ENCODE measurements at places on chromosomes 16 and 17.

GRCh38 chr17:50162466-50163254 lies 3.1 kb upstream of the SGCA start:
- DNase-seq: no peak

GRCh38 chr16:86343027-86343795 lies 167.1 kb upstream of the FOXF1 start:
- no peak for DNase-seq

DNA sequence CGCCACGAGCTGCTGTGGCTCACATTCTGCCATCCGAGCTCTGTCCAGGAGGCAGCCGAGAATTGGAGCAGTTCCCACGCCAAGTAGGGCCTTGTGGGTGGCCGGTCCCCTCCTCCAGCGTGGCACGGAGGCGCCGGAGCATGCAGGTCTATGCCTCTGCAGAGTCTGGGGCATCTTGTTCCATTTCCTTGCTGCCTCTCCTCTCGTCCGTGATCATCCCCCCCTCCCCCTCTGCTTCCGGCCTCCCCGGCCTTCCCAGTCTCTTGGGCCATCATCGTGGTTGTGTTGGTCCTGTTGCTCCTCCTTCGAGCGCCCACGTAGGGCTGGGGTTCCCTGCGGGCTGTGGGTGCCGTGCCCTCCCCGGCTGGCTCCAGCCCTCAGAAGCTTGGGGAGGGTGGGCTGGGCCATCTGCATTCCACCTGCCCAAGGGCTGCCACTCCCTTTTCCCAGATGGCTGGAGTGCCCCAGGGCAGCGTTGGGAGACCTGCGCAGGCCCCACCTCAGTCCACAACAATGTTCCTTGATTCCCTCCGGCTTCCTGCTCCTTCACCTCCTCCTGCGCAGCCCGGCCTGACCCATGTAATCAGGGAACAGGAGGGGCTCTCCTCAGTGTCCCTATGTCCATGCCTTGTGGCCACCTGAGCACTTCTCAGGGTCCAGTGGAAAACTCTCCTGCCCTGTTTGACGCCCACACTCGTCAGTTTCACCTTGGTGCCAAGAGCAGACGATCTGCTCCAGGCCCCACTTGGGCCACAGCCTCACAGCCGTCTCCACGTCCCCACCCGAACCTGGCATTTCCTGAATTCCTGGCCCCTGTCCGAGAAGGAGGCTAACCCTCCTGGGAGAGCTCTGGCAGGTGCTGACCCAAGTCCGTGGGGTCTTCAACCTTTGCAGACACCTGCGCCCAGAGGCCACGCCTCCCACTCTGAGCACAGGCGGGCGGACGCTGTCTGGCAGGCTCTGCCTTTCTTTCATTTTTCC lies 37.1 kb downstream of the BAIAP2 start:
- no peak for DNase-seq

DNA sequence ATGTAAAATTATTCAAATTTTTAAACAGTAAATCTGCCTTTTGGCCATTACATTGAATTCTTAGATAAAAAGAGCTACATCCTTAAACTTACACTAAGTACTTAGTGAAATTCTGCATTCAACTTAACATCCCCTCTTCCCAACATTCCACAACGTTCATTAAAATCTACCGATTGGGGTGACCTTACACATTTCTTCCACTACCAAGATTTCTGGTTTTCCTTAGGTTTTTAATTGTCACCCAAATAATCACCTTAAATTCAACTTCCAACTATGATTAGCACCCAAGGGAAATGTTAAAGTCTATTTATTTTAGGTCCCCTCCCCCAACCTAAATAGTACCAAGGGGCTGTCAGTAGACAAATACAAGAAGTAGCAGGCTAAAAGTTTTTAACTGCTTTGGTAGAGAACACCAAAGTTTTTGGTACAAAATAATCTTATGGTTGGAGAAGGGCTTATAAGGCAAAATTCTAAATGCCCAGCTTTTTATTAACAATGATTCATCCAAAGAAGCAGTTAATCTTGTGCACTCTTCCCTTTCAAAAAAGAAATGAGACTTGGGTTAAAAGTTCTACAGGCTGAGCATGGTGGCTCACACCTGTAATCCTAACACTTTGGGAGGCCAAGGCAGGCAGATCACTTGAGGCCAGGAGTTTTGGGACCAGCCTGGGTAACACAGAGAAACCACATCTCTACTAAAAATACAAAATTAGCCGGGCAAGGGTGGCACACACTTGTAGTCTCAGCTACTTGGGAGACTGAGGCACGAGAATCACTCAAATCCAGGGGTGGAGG lies 4.7 kb downstream of the SRSF1 start:
- no peak for DNase-seq

DNA sequence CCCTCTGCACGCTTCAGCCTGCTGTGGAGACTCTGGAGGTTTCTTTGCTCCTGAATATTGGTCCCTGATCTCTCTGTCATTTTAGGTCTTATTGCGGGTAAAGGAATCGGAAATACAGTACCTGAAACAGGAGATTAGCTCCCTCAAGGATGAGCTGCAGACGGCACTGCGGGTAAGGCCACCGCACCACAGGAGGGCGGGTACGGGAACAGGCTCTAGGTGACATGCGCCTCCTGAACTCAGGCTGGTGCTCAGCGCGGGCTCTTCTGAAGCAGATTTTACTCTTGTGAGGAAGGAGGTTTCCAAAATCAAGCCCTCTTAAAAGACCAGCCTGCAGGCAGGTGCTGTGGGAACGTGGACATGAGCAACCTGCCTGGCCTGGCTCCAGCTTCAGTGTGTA lies 29.8 kb downstream of the PLD6 start:
- DNase-seq: no peak

GRCh38 chr17:3497101-3497500 lies 21.3 kb downstream of the ASPA start:
- DNase-seq: no peak

DNA sequence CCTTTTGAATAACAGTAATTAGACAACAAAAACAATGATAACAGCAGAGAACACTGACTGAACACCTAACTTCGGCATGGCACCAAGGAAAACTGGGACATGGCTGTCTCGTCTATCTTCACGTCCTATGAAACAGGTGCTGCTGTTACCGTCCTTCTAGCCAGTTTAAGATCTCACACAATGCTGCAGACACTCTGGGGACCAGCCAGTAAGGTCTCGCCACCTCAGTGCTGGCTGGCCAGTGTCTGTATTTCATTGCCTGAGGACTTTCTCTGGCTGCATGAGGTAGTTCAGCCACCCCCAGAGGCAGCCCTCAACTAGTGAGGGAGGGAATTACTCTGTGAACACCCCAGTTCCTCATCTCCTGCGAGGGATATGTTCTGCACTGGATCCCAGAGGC lies 57.6 kb downstream of the AMFR start:
- DNase-seq: no peak

GRCh38 chr16:69182730-69183416 lies 4.1 kb upstream of the SNTB2 start:
- DNase-seq: no peak

DNA sequence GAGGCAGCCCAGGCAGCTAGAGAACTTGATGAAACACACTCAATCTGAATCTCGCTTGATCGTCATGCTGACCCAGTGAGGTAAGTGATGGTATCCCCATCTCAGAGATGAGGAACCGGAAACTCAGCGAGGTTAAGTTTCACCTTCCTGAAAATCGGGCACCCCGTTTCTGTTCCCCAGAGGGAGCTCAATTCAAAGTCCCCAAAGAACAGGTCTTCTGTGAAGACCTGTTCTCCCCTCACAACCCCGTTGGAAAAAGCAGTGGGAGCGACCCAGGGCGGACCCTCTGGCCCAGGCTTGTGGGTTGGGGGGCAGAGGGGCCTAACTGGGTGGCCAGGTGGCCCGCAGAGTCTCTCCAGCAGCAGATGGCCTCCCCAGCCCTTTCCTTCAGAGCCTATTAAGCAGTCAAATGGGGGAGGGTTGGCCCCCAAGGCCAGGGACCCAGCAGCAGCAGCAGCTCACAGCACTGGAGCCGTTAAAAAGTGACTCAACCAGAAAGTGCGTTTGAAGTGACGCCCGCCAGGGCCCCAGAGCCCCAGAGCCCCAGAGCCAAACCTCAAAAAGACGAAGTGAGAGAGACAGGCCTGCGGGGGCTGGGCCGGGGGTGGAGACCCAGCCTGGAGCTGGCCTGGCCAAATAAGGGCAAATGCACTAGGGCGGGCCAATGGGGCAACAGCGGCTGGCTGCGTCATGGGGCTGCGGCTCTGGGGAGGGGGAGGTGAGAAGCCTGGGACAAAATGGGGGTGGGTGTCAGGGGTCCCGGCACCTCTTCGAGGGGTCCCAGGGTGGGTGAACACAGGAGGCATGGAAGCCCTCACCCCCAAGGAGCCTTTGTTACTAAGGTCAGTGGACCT lies 9.2 kb upstream of the TSPOAP1 start:
- peak; percentile 83 for DNase-seq

GRCh38 chr16:49491771-49492761 lies 118.5 kb downstream of the C16orf78 start:
- DNase-seq: peak; percentile 87

GRCh38 chr16:74190292-74190691 lies 106.3 kb upstream of the PSMD7 start:
- no peak for DNase-seq

DNA sequence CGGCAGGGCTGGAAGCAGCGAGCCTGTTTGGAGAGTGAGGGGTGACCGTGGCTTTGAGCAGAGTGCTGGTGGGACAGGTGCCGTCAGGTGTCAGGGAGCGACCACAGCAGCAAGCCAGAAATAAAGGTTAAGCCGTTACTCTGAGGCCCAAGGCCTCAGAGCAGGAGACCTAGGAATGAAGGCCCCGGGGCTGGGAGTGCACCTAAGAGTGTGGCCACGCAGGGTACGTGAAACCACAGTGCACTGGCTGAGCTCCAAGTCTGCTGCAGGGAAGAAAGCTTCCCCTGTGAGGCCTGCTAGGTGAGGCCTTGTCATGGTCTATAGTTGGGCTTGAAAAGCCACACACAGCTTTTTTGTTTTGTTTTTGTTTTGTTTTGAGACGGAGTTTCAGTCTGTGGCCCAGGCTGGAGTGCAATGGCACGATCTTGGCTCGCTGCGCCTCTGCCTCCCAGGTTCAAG lies 8.7 kb downstream of the CLUAP1 start:
- DNase-seq: no peak

DNA sequence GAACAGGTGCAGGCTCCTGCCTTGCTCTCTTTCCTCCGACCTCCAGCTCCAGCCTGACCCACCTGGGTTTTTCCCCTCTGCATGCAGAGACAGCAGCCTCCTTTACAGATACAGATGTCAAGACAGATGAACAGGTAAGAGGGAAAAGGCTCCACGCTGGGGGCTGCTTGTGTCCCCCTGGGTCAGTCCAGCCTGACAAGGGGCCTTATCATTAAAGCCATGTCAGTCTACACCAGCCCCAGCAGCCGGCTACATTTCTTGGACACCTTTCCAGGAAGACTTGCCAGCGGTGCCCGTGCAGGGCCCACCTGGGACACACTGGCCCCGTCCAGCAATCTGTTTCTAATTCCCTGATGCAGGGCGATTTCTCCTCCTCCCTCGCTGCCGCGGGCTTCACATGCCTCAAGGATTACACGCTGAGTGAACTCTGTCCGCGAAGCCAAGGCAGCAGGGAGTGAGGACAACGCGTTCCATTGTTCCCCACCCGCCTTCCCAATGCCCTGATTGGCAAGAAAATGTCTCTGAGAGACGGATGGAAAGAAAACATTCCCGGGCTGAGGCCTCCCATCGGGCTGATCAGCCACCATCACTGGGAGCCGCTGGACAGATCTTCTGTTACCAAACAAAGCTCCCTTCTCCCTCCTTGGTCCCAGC lies 184.7 kb downstream of the C16orf95 start:
- no peak for DNase-seq

- peak; percentile 21 for DNase-seq
These were observed 1.1 kb downstream of the CREBBP start for GRCh38 chr16:3879258-3879886.

GRCh38 chr16:2058420-2058819 lies 10.6 kb downstream of the TSC2 start:
- DNase-seq: no peak

- no peak for DNase-seq
These were observed 190.0 kb upstream of the CIBAR2 start for GRCh38 chr16:85302018-85302847.

GRCh38 chr17:27985306-27985705 lies 57.2 kb upstream of the NLK start:
- DNase-seq: no peak

DNA sequence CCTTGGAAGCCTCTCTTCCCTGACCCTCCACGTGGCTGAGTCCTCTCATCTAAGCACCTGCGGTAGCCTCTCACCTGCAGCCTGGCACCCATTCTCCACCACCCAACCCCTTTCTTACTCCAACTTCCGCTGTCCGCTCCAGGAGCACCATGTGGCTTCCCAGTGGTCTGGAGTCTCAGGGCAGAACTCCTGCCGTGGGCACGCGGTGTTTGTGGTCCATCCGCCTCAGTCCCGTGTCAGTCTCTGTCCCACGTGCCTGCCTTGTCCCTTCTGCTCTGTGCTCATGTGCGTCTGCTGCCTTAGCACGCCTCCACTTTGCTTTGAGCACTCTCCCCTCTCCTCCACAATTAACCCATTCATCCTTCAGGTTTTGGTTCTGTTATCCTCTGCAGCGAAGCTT lies 49.7 kb downstream of the KATNIP start:
- no peak for DNase-seq

- DNase-seq: no peak
These were observed 7.0 kb downstream of the CDR2L start for GRCh38 chr17:74994440-74994839.

DNA sequence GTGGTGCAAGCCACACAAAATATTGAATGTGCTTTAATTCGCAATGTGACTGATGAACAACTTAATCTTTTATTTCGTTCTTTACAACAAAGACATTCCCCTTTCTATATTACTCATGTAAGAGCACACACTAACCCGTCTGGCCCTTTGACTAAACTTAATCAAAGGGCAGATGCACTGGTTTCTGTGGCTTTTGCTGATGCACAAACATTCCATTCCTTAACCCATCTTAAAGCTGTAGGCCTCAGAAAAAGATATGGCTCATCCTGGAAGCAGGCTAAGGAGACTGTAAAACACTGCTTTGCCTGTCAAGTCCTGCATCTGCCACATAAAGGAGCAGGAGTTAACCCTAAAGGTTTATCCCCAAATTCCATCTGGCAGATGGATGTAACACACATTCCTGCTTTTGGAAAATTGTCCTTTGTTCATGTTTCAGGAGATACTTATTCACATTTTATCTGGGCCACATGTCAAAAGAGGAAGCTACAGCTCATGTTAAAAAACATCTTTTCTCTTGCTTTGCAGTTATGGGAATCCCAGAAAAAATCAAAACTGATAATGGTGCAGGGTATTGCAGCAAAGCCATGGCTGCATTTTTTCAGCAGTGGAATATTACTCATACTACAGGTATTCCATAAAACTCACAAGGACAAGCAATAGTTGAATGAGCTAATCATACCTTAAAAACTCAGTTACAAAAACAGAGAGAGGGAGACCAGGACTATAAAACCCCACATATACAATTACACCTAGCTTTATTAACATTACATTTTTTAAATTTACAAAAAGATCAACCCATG lies 137.2 kb downstream of the AHSP start:
- DNase-seq: no peak

- no peak for DNase-seq
These were observed 60.8 kb upstream of the CORO6 start for GRCh38 chr17:29683481-29683880.

Data from GM13976 (cell line).